ENCODE measurements at places on chromosomes 5 and 9. TPM values are rescaled to one million over a fixed set of nuclear protein-coding genes. Genes with fewer than 3 reads are reported as not detected.
A peak's percentile ranks its signal among the peaks of the same experiment; 100 is the strongest.

The OR1J2 gene
- not detected for total RNA-seq

The GRK6 gene
- total RNA-seq, result 15.6 TPM

The DNAJB5 gene
- 70.0 TPM for total RNA-seq

The CTXN3 gene
- total RNA-seq, result not detected

The SPOCK1 gene
- total RNA-seq, result 28.6 TPM

The PLPPR1 gene
- not detected for total RNA-seq

The ARAP3 gene
- total RNA-seq, result 15.2 TPM

The SLC1A3 gene
- total RNA-seq, result 144 TPM

The CD74 gene
- 251 TPM for total RNA-seq

The PTPN3 gene
- total RNA-seq, result 27.4 TPM

The PCDHB14 gene
- total RNA-seq, result 1.9 TPM

The IRF1 gene
- total RNA-seq, result 10.9 TPM

The TTC39B gene
- 1.6 TPM for total RNA-seq

The GFRA3 gene
- total RNA-seq, result 0.82 TPM

DNA sequence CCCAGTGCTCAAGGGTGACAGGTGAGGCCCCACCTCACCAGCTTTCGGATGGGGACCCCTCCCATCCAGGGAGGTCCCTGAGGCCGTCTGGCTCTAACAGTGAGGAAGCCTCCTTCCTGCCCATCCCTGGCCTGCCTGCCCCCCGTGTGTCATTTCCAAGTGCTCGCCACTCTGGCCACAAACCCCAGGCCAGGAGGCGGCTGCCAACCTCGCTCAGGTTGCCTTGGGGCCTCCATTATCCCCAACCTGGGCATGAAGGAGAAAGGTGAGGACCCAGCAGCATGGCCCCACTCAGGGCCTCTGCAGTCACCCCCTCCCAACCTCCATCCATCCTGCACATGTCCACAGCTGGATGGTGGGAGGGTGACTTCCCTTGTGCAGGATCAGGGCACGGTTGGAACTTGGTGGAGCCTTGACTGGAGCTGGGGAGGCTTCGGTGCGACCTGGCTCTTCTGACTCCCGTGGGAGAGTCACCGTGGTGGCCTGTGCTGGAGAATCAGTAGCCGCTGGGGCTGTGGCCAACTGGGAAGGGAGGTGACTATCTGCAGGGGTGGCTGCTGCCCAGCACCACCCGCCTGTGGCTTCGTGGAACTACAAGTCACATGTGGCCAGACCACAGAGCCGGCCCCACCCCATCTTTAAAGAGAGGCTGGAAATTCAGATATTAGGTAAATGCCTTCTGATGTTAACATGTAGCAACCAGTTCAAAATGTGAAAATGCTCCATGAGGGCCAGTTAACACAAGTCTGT is 37.5 kb upstream of the GFPT2 start:
- H3K27ac ChIP-seq, result peak overlapping the region; percentile 23
- H3K4me1 ChIP-seq, result no peaks in the 10 kb centered on the region
- no peak overlapping the region for H3K4me3 ChIP-seq
- DNase-seq, result no peak

DNA sequence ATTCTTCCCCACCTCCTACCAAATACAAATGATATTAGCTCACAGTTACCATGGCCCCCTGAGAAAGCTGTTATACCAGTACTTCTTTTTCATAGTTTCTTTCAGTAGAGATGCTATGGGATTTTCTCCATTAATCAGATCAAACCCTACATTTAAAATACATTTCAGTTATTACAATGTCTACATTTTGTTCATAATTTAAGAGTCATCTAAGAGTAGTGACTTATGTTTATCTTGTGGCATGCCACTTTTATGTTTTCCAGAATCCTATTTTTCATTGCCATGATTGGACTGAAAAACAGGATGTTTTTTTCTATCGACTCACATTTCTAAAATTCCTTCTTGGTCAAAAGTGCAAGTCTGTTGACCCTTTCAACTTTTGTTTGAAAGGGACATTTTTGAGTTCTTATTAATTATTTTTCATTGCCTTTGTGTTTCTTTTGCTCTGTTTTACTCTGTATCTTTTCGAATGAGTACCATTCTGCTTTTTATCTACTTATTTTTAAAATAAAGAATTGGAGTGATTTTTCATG is 77.4 kb upstream of the ANXA1 start:
- H3K36me3 ChIP-seq, result no peaks in the 10 kb centered on the region
- no peak overlapping the region for H3K27ac ChIP-seq
- no peak for DNase-seq

DNA sequence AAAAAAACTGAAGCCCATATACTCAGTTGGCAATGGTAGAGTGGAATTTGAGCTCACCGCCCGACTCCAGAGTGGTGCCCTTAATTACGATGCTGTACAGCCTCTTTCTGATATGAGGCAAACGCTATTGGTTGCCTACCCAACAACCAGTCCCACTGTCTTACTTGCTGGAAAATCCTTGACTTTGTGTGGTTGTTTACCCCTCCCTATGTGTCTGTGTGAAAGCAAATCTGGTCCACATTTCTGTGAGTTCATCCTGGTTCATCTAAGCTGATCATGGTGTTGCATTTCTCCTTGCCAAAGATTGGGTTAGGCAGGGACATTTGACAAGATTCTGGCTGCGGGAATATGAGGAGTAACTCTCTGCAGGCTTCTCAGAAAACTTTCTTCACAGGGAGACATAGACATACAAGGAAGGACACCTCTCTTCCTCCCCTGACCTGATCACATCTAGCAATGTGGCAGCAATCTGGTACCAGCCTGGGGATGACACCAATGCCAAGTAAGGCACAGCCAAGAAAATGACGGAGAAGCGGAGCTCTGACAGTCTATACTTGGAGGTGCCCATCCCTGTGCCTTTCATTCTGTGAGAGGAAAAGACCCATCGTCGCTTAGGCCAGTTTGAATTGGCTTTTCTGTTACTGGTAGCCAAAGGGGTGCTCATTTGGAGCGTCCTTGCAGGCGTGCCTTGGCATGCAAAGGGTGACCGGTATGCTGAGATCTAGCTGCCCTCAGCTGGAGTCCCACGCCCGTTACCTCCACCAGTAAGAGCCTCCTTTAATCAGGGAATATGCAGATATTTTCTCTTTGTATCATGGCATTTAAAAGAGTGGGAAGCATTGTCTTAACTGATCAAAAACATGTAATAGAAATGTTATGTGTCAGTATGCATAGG is 124.3 kb downstream of the AOPEP start:
- H3K4me3 ChIP-seq, result no peak overlapping the region
- H3K27ac ChIP-seq, result no peak overlapping the region
- H3K4me1 ChIP-seq, result peaks cover 10% of the 10 kb centered on the region
- H3K36me3 ChIP-seq, result no peaks in the 10 kb centered on the region
- H3K27me3 ChIP-seq, result no peaks in the 10 kb centered on the region
- no peak for DNase-seq

DNA sequence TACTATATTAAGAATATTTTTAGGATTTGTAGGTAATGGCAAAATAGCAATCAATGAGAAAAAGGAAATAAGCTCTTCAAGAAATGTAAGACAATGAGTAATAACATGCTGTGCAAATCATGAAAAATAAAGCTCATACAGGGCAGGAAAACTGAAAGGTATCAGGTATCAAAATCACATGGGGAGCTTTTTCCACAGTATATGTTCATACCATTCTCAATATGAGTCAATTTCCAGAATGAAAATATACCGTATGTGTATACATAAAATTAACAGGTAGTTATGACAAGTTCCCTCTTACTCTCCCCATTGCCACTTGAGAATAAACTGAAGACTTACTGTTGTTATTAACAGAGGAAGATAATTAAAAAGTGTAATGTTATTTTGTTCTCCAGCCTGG is 35.9 kb downstream of the EFCAB9 start:
- no peak overlapping the region for H3K4me3 ChIP-seq
- no peaks in the 10 kb centered on the region for H3K27me3 ChIP-seq
- DNase-seq, result no peak
- H3K36me3 ChIP-seq, result peaks cover 49% of the 10 kb centered on the region
- H3K4me1 ChIP-seq, result peaks cover 2% of the 10 kb centered on the region
- no peak overlapping the region for H3K27ac ChIP-seq

DNA sequence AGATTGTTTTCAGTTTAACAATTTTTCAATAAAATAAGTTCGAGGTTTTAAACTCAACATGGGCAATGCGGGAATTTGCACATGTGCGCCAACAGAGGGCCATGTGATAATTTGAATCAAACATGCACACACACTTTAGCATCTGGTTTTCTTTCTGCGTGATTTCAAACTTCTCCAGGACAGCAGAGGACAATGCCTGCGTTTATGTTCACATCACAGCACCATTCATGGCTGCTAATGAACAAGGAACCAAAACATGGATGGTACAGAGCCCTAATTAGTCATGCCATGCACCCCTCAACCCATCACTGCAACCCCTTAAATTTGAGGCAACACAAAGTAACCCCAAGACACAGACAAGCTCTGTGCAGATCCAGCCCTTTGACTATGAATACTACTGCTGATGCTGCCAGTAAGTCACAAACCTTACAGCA is 2.8 kb downstream of the SHC3 start:
- DNase-seq, result no peak
- H3K4me3 ChIP-seq, result no peak overlapping the region
- H3K4me1 ChIP-seq, result peaks cover 38% of the 10 kb centered on the region
- H3K36me3 ChIP-seq, result no peaks in the 10 kb centered on the region

DNA sequence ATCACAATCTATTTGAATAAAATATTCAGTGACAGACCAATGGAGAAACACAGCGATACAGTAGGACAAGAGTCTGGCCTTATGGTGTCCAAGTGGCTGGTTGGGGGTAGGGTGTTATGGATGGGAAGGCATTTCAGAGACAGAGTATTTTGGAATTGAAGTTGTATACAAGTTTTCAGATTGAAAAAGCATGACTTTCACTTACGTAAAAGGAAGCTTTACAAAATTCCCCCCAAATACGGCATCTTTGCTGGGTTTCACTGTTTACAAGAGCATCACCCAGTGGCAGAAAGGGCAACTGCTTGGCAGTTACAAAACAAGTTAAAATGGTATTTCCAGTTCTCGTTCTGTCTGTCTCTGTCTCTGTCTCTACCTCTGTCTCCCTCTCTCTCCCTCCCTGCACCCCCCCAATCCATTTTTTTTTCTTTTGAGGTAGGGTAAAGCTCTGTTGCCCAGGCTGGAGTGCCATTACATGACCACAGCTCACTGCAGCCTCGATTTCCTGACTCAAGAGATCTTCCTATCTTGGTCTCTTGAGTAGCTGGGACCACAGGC is 86.2 kb downstream of the PTPN3 start:
- DNase-seq, result no peak
- peaks cover 39% of the 10 kb centered on the region for H3K4me1 ChIP-seq
- H3K27ac ChIP-seq, result peak overlapping the region; percentile 26
- no peaks in the 10 kb centered on the region for H3K27me3 ChIP-seq
- no peak overlapping the region for H3K4me3 ChIP-seq

GRCh38 chr9:33225319-33226147 is 14.4 kb upstream of the SPINK4 start:
- H3K4me1 ChIP-seq, result peaks cover 4% of the 10 kb centered on the region
- no peaks in the 10 kb centered on the region for H3K36me3 ChIP-seq
- H3K4me3 ChIP-seq, result no peak overlapping the region
- DNase-seq, result no peak

DNA sequence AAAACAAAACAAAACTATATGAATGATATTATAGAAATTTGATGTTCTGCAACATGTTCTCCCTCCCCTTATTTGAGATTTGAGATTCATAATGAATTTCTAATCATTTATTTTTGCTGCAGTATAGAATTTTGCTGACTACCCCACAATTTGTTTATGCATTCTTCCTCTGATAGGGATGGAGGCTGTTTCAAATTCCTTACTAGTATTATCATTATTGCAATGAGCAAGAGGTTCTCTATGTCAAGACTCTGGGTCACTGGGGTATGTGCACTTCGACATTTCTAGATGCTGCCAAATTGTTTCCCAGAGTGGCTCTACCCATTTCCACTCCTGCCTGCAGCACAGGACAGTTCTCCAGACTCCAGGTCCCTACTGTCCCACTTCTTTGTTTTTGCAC is 54.9 kb upstream of the DAB2IP start:
- H3K36me3 ChIP-seq, result no peaks in the 10 kb centered on the region
- H3K4me3 ChIP-seq, result no peak overlapping the region
- no peak overlapping the region for H3K27ac ChIP-seq
- H3K27me3 ChIP-seq, result no peaks in the 10 kb centered on the region

DNA sequence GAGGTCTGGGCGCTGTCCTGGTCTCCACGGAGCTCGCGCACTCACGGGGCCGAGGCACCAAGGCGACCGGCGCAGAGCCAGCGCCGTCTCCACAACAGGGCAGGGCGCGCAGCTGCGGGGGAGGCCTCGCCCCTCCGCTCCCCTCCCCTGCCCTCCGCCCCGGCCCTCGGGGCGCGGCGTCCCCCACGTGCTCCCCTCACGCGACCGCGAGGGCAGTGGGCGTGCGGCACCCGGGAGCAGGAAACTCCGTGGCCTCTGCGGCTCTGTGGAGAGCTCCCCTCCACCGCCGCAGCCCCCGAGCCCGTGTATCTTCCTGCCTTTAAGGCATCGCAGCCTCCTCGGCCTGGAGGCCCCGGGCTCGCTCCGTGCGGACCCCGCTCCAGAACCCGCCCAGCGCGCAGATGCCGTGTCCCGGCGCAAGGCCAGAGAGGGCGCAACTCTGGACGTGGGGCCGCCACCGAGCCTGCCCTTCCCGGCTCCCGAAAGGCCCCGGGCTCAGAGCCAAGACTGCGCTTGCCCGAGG is 708 bp upstream of the TUBB4B start:
- H3K27ac ChIP-seq, result peak overlapping the region; percentile 100
- peak overlapping the region; percentile 84 for H3K4me3 ChIP-seq
- peaks cover 85% of the 10 kb centered on the region for H3K4me1 ChIP-seq
- peak; percentile 84 for DNase-seq
- peaks cover 4% of the 10 kb centered on the region for H3K27me3 ChIP-seq

DNA sequence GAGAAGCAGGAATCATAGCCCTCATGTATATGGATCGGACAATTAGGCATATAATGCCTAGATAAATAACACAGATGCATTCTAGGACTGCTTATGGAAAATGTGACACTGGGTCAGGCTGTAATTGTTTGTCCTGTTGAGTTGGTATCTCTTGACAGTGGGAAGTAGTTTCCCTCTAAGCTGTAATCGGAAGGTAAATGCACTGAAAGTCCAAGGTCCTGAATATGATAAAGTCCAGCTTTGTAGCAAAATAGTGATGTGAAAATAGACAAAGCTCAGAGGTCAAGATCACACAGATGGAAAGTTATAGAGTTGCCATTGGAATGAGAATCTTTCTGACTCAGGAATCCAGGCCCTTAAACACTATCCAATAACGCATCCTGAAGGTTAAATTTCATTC is 214.2 kb downstream of the GABRB2 start:
- DNase-seq, result no peak
- H3K36me3 ChIP-seq, result no peaks in the 10 kb centered on the region
- no peak overlapping the region for H3K4me3 ChIP-seq
- H3K27me3 ChIP-seq, result no peaks in the 10 kb centered on the region
- H3K4me1 ChIP-seq, result no peaks in the 10 kb centered on the region

GRCh38 chr5:133065471-133065870 is 13.7 kb downstream of the HSPA4 start:
- no peaks in the 10 kb centered on the region for H3K27me3 ChIP-seq
- no peak overlapping the region for H3K4me3 ChIP-seq
- peaks cover 43% of the 10 kb centered on the region for H3K4me1 ChIP-seq

GRCh38 chr5:68440651-68441050 is 225.1 kb downstream of the PIK3R1 start:
- no peak for DNase-seq
- peaks cover 14% of the 10 kb centered on the region for H3K4me1 ChIP-seq
- no peaks in the 10 kb centered on the region for H3K27me3 ChIP-seq
- H3K36me3 ChIP-seq, result no peaks in the 10 kb centered on the region
- no peak overlapping the region for H3K4me3 ChIP-seq

GRCh38 chr5:154802050-154802449 is 46.9 kb downstream of the LARP1 start:
- H3K36me3 ChIP-seq, result peaks cover 99% of the 10 kb centered on the region
- H3K4me3 ChIP-seq, result no peak overlapping the region
- H3K27me3 ChIP-seq, result no peaks in the 10 kb centered on the region
- H3K27ac ChIP-seq, result no peak overlapping the region
- no peak for DNase-seq

- peak overlapping the region; percentile 98 for H3K27ac ChIP-seq
- no peak for DNase-seq
Measured at GRCh38 chr9:131395157-131396098, 1.5 kb downstream of the PRRC2B start.
